ENCODE measurements at places on chromosomes 7 and 10. TPM values are rescaled to one million over a fixed set of nuclear protein-coding genes. Genes with fewer than 3 reads are reported as not detected.

DNA sequence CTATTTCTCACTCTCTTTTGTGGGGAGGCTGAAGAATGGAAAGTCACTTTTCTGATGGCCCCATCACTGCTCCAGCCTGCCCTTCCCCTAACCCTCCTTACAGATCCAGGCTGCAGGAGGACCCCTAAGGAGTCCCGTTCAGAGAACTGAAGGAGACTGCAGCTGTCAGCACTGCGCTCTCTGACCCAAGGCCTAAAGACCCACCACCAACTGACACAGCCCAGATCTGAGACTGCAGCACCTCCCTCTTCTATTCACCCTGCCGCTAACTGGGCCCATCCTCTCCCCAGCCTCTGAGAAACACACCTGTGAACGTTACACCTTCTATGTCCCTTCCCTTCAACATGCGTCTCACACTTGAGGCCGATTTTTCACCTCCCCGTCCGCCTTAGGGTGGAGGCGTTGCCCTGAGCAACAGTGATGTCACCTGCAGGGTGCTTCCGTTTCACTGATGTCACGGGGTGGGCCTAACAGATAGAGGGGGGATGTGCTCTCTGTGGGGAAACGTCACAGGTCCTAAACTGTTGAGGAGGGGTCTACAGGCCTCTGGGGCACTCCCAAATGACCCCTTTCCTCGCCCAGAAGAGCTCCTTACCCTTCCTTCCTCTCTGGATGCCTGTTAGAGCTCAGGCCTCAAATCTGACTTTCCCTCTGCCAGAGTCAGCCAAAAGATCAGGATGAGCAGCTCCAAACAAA is 5.1 kb downstream of the ITPRIP start:
- H3K36me3 ChIP-seq = no peaks in the 10 kb centered on the region
- DNase-seq = peak; percentile 61
- H3K27me3 ChIP-seq = no peaks in the 10 kb centered on the region
- H3K27ac ChIP-seq = peak overlapping the region; percentile 39
- H3K4me3 ChIP-seq = no peak overlapping the region

DNA sequence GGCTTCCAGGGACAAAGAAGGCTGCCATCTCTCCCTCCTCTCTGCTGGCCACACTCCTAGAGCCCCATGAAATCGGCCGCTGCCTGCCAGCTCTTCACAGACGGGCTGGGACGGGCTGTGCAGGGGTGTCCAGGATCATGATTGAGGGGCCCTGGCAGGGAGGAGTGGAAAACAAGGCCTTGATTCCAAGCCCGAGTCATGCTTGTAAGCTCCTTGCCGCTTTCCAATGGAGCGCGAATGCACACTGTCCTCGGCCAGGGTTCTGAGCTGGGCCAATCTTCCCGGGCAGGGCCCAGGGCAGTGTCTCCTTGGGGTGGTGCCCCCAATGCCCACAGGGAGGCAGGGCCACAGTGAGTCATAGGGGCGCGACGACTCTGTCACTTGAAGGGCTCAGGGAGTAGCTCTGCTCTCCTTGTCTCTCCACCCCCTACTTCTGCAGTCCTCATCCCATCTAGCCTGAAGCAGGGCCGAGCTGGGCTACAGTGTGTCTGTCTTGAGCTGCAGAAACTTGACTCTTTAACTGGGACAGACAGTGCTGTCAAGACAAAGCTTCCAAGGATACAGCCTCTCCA is 186.2 kb upstream of the SVIL start:
- no peak for DNase-seq
- H3K4me3 ChIP-seq = no peak overlapping the region
- H3K4me1 ChIP-seq = peaks cover 4% of the 10 kb centered on the region
- peak overlapping the region; percentile 75 for H3K27ac ChIP-seq
- H3K27me3 ChIP-seq = no peaks in the 10 kb centered on the region
- no peaks in the 10 kb centered on the region for H3K36me3 ChIP-seq

DNA sequence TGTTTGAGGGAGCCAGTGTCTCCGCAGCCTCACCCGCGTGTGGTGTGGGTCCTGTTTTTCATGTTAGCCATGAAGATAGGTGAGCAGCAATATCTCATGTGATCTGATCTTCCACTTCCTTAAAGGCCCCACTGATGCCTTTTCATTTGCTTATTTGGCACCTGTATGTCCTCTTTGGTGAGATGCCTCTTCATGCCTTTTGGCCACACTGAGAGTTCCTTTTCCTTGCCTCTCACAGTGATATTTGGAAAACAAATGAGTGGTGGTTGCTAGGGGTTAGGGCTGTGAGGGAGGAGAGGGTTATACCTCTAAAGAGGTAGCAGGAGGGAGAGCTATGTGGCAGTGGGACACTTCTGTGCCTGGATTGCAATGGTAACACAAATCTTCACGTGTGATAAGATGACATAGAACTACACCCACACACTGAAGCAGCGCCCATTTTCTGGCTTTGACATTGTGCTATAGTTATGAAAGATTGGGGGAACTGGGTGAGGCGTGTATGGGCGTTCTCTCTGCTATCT is 90.4 kb upstream of the TNS3 start:
- no peak overlapping the region for H3K4me3 ChIP-seq
- no peak for DNase-seq
- H3K27ac ChIP-seq = no peak overlapping the region
- H3K4me1 ChIP-seq = peaks cover 11% of the 10 kb centered on the region

DNA sequence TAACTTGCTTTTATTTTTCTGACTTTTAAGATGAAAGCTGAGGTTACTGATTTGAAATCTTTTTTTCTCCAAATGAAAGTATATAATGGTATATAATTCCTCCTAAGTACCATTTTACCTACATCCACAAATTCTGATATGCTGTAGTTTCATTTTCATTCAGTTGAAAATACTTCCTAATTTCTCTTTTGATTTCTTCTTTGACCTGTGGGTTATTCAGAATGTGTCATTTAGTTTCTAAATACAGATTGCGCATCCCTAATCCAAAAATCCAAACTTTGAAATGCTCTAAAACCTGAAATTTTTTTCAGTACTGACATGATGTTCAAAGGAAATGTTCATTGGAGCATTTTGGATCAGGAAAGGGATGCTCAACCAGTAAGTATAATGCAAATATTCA is 168.7 kb downstream of the CELF2 start:
- H3K27me3 ChIP-seq = no peaks in the 10 kb centered on the region
- DNase-seq = no peak
- H3K36me3 ChIP-seq = peaks cover 8% of the 10 kb centered on the region
- peaks cover 4% of the 10 kb centered on the region for H3K4me1 ChIP-seq
- H3K27ac ChIP-seq = no peak overlapping the region
- no peak overlapping the region for H3K4me3 ChIP-seq

Gene BHLHA15
- total RNA-seq = not detected

DNA sequence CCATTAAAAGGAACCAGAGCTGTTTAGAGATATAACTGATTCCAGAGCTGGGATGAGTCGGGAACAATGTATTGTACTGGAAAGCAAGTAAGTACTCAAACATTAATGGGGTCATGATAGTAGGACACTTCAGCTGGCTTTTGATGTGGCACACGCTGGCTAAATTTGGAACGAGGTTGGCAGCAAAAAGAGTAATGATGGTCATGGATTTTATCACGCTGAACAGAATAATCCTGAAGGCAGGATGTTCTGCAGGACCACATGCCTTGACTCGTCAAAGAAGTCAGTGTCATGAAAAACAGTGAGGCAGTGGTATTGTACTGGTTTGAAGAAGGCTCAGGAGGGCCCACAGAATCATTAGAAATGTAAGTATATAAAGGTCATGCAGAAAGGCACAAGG is 220.3 kb downstream of the SNX13 start:
- no peaks in the 10 kb centered on the region for H3K27me3 ChIP-seq
- H3K4me3 ChIP-seq = no peak overlapping the region
- DNase-seq = no peak
- no peaks in the 10 kb centered on the region for H3K4me1 ChIP-seq

Gene RBP3
- total RNA-seq = not detected

Gene SORCS3
- not detected for total RNA-seq

GRCh38 chr10:86804805-86805204 is 48.4 kb downstream of the BMPR1A start:
- H3K27ac ChIP-seq = peak overlapping the region; percentile 48
- no peaks in the 10 kb centered on the region for H3K27me3 ChIP-seq
- no peaks in the 10 kb centered on the region for H3K4me1 ChIP-seq
- DNase-seq = no peak
- no peaks in the 10 kb centered on the region for H3K36me3 ChIP-seq
- no peak overlapping the region for H3K4me3 ChIP-seq

DNA sequence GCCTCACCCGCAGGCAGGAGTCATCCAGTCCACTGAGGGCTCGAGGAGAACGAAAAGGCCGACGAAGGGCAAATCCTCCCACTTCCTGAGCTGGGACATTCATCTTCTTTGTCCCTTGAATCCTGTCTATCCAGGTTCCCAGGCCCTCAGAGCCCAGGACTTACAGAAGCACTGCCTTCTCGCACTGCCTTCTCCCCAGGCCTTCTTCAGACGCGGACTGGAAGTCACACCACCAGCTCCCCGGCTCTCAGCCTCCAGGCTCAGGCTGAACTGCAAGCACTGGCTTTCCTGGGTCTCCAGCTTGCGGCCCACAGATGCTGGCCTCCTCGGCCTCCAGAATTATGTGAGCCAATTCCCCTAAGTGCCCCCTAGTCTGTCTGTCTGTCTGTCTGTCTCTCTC is 6.4 kb upstream of the MMP21 start:
- no peak for DNase-seq
- H3K27me3 ChIP-seq = no peaks in the 10 kb centered on the region
- H3K36me3 ChIP-seq = no peaks in the 10 kb centered on the region
- no peaks in the 10 kb centered on the region for H3K4me1 ChIP-seq
- H3K4me3 ChIP-seq = no peak overlapping the region

DNA sequence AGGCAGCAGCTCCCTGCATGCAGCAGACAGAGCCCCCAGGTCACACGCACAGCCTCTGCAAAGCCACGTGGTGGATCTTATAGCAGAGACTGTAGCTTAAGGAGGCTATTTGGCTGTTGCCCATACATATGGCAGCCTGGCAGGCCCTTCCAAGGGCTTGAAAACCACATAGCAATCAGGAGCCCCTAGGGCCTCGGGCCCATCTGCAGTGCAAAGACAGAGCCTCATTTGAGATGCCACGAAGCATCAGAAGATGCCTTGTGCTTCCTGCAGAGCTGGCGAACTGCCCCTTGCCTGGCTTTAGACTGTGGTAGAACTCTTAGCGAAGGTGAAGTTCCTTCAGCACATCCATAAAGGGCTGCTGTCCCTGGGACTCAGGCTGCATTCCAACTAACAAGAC is 309.9 kb downstream of the GRID1 start:
- H3K27me3 ChIP-seq = no peaks in the 10 kb centered on the region
- no peaks in the 10 kb centered on the region for H3K4me1 ChIP-seq
- H3K4me3 ChIP-seq = no peak overlapping the region
- no peak overlapping the region for H3K27ac ChIP-seq
- no peak for DNase-seq

Gene IDI1
- total RNA-seq = 3.8 TPM

- H3K27ac ChIP-seq = no peak overlapping the region
- peak overlapping the region; percentile 46 for H3K4me3 ChIP-seq
- no peaks in the 10 kb centered on the region for H3K27me3 ChIP-seq
- H3K4me1 ChIP-seq = no peaks in the 10 kb centered on the region
Observed at GRCh38 chr7:94087664-94088352, 83.7 kb upstream of the BET1 start.

DNA sequence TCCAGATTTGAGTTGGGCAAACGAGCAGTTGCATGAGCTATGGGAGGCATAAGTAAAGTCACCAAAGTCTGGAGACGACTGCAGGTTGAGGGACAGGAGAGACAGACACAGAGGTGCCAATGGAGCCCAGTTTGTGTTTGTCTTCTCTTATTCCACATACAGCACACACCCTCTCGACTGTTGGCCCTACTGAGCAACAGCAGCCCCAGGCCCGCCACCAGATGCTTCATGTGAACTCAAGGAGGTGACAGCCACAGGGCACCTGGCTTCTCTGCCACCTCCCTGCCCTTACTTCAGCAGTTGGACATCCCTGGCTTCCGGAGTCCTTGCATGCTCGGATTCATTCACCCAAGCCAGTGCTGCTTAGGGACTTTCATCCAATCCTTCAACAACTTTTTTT is 6.5 kb upstream of the ATOH7 start:
- H3K4me3 ChIP-seq = no peak overlapping the region
- H3K27me3 ChIP-seq = no peaks in the 10 kb centered on the region
- no peaks in the 10 kb centered on the region for H3K4me1 ChIP-seq
- no peaks in the 10 kb centered on the region for H3K36me3 ChIP-seq

Gene HHEX
- 18.5 TPM for total RNA-seq

Gene TRA2A
- 14.4 TPM for total RNA-seq

DNA sequence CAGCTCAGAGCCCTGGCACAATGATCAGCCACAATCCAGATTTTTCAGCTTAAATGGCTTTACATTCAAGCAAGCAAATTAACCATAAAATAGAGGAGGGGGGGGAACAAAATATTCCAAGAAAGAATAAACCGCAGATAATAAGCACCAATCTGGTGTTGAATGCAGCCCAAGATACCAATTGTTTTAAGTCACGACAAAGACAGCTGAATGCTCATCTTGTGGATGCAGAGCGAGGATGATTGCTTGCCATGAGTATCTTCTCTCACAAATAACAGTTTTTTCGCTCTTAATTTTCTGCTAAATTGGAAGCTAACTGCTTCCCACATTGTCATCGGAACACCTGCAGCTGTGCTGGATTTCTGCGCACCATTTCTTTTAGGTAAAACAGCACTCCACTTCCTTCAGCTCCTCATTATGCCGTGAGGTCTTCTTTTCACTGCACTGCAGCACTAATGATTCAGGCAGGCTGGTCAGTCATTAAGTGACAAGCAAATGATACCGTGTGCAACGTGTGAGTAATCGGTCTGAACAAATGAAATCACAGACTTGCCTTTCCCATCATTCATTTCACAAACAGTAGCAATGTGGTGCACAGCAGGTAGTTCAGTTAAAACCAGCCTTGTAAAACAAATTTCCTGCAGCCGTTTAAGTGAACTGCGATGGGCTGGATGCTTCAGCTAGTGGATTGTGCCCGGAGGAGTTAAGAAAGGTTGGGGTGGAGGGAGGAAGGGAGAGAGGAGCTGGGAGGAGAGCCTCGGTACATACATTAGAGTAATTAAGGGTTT is 106.4 kb upstream of the CDCA7L start:
- no peaks in the 10 kb centered on the region for H3K4me1 ChIP-seq
- H3K27ac ChIP-seq = no peak overlapping the region
- no peak overlapping the region for H3K4me3 ChIP-seq
- H3K36me3 ChIP-seq = no peaks in the 10 kb centered on the region
- H3K27me3 ChIP-seq = no peaks in the 10 kb centered on the region

DNA sequence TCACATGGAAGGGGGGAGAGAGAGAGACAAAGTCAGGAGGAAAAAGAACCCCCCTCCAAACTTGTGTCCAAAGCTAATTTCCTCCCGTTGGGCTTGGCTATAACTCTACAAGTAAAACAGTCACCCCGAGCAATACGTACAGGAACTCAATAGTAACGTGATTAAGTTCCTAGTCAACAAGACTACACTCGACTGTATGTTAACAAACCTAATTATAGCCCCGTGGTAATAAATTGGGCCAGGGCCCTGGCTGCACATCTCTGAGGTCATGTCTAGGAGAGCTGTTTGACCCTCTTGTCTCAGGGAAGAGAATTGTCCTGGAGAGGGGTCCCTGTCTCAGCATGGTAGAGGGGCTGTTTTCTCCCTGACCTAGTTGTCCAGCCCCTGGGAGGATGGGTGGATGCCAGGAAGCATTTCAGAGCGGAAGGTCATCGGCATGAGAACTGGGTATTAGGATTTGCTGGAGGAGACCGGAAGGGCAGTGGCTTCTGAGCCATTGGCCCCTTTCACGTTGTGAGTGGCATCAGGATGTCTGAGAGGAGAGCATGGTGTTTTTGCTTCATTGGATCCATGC is 60.2 kb upstream of the COMTD1 start:
- DNase-seq = no peak
- H3K27me3 ChIP-seq = no peaks in the 10 kb centered on the region
- peak overlapping the region; percentile 91 for H3K27ac ChIP-seq
- peaks cover 23% of the 10 kb centered on the region for H3K4me1 ChIP-seq

Gene EPO
- total RNA-seq = not detected

Gene SPDYE6
- not detected for total RNA-seq

Gene LBX1
- total RNA-seq = not detected

Gene ESYT2
- total RNA-seq = 102 TPM

Data from ascending aorta (tissue), 2 donors.